ENCODE measurements at places on chromosomes 4 and X. TPM values are rescaled to one million over a fixed set of nuclear protein-coding genes. Genes with fewer than 3 reads are reported as not detected.
A peak's percentile ranks its signal among the peaks of the same experiment; 100 is the strongest.

- H3K4me1 ChIP-seq = no peaks in the 10 kb centered on the region
- H3K36me3 ChIP-seq = no peaks in the 10 kb centered on the region
- no peak overlapping the region for H3K27ac ChIP-seq
- DNase-seq = peak; percentile 25
- H3K27me3 ChIP-seq = peaks cover 18% of the 10 kb centered on the region
These were observed 103.8 kb upstream of the QRFPR start for GRCh38 chr4:121484633-121485032.

DNA sequence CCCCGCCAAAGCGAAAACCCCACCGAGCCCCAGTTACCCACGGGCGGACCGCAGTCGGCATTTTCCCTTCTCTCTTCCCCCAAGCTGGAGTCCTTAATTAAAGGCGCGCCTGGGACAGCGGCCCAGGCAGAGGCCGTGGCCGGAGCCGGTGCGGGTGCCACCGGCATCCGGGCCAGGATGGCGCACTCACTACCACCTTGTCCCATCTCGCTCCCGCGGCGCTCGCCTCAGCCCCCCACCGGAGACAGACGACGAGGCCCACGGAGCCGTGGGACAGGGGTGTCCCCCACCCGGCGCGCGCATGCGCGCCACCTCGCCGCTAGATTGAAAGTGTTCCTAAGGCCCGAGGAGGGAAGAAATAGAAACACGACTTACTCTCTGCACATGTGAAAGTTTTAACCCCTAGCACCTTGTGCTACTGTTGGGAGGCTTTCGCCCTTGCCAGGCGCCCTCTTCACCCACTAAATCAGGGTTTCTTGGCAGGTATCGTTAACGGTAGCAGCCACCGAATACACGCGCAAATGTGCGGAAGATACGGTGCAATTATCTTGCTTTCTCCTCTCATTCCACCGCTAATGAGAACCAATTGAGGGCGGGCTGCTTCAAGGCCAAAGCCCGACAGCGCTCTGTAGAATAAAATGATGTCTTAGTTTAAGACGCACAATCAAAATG is 64.3 kb upstream of the CCDC160 start:
- peaks cover 45% of the 10 kb centered on the region for H3K27me3 ChIP-seq
- H3K36me3 ChIP-seq = peaks cover 8% of the 10 kb centered on the region
- H3K4me3 ChIP-seq = peak overlapping the region; percentile 97
- peaks cover 23% of the 10 kb centered on the region for H3K4me1 ChIP-seq
- peak overlapping the region; percentile 83 for H3K27ac ChIP-seq

- H3K36me3 ChIP-seq = no peaks in the 10 kb centered on the region
- peak within 1 kb of the TSS; percentile 70 for H3K27ac ChIP-seq
These were observed at the start of gene RENBP for GRCh38 chrX:153944140-153944799. RENBP (minus strand) TSS chrX:153944643; CDS start chrX:153944610, 33 bp downstream.

DNA sequence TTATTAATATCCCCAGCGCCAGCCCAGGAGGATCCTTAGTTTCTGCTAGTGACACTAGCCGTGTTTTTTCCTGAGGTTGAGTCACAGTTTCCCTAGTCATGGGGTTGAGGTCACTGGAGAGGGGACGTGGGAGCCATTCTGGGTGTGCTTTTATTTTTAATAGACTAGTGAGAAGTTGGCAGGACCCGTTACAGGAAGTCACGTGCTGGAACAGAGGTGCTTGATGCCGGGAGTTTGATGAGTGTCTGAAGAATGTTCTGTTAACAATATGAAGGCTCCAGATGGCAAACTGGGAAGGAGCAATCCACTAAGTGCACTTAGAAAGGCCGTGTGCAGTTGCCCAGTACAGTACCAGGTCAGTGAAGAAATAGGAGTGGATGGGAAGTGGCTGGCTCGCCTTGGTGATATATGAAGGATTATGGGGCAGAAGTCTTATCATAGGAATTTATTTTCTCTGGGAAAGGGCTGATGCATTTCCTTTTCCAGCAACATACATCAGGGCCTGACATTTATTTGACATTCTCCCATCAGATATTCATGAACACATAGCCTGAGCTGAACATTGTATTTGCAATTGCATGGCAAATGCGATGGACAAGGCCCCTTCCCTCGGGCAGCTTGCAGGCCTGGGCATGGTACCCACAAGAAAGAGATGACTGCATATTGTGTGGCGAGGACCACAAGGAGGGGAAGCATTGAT is 291.8 kb downstream of the FBXW7 start:
- H3K4me3 ChIP-seq = no peak overlapping the region
- no peaks in the 10 kb centered on the region for H3K27me3 ChIP-seq
- no peaks in the 10 kb centered on the region for H3K36me3 ChIP-seq

The GAGE2A gene
- total RNA-seq = not detected

The RASL11B gene
- total RNA-seq = 1.4 TPM

DNA sequence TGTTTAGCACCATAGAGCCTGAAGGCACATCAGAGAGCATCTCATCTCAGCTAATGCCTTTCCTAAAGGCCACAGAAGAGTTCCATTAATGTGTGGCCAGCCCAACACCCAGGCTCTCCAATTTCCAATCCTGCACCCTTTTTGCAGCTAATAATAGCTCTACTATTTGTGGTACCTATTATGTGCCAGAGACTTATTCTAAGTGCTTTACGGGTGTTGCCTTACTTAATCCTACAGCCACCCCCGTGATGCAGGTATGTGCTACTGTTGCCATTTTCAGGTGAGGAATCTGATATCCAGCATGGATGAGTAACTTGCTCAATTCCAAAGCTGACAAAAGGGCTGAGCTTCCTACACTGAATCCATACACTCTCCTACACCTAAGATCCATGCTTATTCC is 217.6 kb upstream of the GALNT7 start:
- no peak overlapping the region for H3K4me3 ChIP-seq
- DNase-seq = no peak
- H3K27ac ChIP-seq = no peak overlapping the region

The RBM47 gene
- 12.0 TPM for total RNA-seq

The PABPC1L2B gene
- not detected for total RNA-seq

GRCh38 chr4:141348573-141348972 is 127.9 kb downstream of the ZNF330 start:
- no peaks in the 10 kb centered on the region for H3K36me3 ChIP-seq
- DNase-seq = no peak
- H3K4me3 ChIP-seq = no peak overlapping the region
- H3K27me3 ChIP-seq = no peaks in the 10 kb centered on the region
- no peaks in the 10 kb centered on the region for H3K4me1 ChIP-seq

GRCh38 chrX:38192007-38192810 is 28.5 kb downstream of the SRPX start:
- no peak for DNase-seq
- no peaks in the 10 kb centered on the region for H3K36me3 ChIP-seq
- H3K4me3 ChIP-seq = no peak overlapping the region
- H3K27me3 ChIP-seq = peaks cover 52% of the 10 kb centered on the region

GRCh38 chr4:135434936-135435335 is 1233.3 kb upstream of the PABPC4L start:
- no peaks in the 10 kb centered on the region for H3K27me3 ChIP-seq
- H3K27ac ChIP-seq = no peak overlapping the region
- no peaks in the 10 kb centered on the region for H3K36me3 ChIP-seq
- DNase-seq = no peak
- no peaks in the 10 kb centered on the region for H3K4me1 ChIP-seq
- no peak overlapping the region for H3K4me3 ChIP-seq

DNA sequence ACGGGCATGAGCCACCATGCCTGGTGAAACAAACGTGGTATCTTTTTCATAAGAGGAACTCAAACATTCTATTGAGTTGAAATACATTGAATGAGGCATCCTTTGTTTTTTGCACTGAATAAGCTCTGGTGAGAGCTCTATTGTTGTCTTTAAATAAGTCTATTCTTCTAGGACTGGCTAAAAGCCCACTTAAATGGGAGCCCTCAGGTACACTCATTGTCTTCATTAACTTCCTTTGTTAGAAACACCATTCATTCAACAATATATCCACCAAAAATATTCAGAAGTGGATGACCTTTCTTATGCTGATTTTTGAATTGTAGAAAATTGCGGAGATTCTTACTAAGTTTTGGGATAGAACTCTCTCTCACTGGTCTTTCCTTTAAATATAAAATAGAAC is 568.0 kb downstream of the IL1RAPL1 start:
- no peak for DNase-seq
- no peaks in the 10 kb centered on the region for H3K27me3 ChIP-seq
- H3K4me3 ChIP-seq = no peak overlapping the region
- H3K36me3 ChIP-seq = no peaks in the 10 kb centered on the region

DNA sequence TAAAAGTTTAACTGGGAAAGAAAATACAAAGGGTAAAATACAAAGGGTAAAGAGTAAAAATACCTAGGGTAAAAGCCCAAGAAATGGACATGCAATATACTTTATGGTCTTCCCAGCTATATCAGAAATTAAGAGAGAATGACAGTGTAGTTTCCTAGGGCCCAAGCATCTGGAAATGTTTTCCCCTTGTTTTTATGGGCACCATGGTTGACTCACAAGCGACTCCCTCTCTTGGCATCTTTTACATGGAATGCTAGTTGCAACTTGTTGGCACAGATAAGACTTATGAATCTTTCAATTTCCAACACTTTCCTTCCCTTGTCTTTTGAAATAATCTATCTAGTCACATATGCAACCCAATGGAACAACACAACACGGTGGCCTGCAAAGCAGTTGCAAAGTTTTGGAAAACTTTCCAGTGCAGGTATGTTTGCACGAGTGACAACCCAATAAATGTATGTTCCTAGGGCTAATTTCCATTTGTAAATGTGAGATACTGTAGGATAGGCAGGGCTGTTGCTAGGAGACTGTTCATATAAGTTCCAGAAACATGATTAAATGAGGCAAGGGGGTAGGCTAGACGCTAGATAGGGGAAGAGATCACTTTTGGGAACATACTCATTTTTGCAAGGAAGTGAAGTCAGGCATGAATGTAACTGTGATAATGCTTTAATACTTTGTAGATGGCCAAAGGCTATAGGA is 36.4 kb upstream of the CWH43 start:
- peaks cover 8% of the 10 kb centered on the region for H3K4me1 ChIP-seq
- no peak for DNase-seq
- no peak overlapping the region for H3K4me3 ChIP-seq
- no peaks in the 10 kb centered on the region for H3K27me3 ChIP-seq

The SORBS2 gene
- 0.26 TPM for total RNA-seq

The ATOH1 gene
- total RNA-seq = not detected

The GPR119 gene
- not detected for total RNA-seq

GRCh38 chr4:2638730-2639129 is 102.3 kb downstream of the FAM193A start:
- no peaks in the 10 kb centered on the region for H3K27me3 ChIP-seq
- DNase-seq = no peak
- H3K36me3 ChIP-seq = peaks cover 13% of the 10 kb centered on the region
- peak overlapping the region; percentile 38 for H3K27ac ChIP-seq
- H3K4me3 ChIP-seq = no peak overlapping the region
- H3K4me1 ChIP-seq = no peaks in the 10 kb centered on the region

The PRDM5 gene
- 0.35 TPM for total RNA-seq
